ENCODE measurements at places on chromosomes 16 and 17.

GRCh38 chr16:56558024-56558747 is 6.7 kb upstream of the MT4 start:
- DNase-seq: no peak

DNA sequence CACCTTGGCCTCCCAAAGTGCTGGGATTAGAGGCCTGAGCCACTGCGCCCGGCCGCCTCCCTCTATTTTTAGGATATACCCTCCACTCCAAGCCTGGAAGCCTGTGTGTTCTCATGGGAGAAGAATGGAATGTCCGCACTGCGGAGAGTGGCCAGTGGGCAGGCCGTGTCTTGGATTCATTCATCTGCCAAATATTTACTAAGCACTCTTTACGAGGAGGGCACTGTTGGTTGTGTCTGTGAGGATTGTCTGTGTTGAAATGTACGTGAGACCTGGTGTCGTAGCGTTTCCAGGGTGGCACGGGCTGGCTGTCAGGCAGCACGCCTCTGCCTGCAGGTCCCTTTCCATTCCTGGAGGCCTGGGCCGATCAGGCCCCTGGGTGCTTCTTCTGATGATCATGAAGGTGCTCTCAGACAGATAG is 19.2 kb downstream of the PGS1 start:
- no peak for DNase-seq

DNA sequence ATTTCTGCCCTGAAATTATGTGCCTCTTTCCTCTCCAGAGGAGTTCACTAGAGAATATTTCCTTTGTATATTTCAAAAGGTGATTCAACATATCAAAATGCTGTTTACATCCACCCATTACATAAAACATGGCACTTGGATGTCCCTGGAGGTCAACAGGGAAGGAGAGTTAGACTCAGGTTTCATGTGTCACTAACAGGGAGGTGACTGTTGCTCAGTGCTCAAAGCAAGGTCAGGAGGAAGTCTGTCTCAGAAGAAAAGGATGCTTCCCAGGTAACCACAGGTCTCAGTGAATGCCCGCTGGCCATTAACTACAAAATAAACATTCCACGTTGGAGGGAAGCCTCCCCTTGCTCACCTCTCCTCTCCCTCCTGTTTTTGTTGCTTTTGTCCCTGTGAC is 198.6 kb downstream of the AXIN2 start:
- DNase-seq: no peak

DNA sequence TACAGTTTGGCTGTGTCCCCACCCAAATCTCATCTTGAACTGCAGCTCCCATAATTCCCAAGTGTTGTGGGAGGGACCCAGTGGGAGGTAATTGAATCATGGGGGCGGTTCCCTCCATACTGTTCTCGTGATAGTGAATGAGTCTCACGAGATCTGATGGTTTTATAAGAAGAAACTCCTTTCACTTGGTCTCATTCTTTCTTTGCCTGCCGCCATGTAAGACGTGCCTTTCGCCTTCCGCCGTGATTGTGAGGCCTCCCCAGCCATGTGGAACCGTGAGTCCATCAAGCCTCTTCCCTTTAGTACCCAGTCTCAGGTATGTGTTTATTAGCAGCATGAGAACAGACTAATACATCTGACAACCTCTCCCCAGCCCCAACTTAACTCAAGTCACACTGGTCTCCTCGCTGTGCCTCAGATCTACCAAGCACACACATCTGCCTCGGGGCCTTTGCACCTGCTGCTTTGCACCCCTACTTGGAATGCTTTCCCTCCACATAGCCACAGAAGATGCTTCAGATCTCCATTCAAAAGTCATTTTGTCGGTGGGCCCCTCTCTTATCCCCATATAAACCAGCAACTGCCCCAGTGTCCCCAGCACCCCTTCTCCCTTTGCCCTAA is 74.4 kb downstream of the RPH3AL start:
- DNase-seq: no peak

DNA sequence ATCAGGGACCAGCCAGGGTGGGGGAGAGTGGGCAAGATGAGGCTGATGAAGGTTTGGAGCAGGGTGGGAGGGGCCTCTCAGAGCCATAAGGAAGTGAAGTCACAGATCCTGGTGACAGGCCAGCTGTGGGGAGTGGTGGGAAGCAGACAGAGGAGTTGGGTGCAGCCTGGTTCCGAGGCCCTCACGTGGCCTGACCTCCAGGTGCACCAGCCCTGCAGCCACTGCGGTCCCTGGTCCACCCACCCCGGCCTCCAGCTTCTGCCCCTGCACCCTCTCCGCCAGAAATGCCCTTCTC is 3.9 kb upstream of the ZFPM1 start:
- no peak for DNase-seq

- no peak for DNase-seq
Measured at GRCh38 chr17:81723651-81724209, 11.6 kb downstream of the SLC25A10 start.

DNA sequence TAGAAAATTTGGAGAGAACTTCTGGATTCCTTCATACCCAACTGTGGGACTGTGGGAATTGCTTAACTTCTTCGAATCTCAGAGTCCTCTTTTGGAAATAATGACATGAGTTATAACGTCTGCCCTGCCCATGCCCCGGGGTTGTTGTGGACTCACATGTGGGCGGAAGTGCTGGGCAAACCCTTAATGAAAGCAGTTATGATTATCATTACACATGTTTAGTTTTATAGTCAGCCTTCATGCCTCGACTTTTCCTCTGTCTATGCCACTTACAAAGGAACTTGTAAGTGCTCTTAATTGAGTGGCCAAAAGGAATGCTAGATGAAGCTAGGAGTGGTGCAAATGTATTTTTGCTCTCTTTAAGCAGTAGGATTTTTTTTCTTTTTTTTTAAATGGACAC is 3.9 kb downstream of the KRT27 start:
- no peak for DNase-seq

- no peak for DNase-seq
Measured at GRCh38 chr16:56134790-56135189, 56.5 kb upstream of the GNAO1 start.

DNA sequence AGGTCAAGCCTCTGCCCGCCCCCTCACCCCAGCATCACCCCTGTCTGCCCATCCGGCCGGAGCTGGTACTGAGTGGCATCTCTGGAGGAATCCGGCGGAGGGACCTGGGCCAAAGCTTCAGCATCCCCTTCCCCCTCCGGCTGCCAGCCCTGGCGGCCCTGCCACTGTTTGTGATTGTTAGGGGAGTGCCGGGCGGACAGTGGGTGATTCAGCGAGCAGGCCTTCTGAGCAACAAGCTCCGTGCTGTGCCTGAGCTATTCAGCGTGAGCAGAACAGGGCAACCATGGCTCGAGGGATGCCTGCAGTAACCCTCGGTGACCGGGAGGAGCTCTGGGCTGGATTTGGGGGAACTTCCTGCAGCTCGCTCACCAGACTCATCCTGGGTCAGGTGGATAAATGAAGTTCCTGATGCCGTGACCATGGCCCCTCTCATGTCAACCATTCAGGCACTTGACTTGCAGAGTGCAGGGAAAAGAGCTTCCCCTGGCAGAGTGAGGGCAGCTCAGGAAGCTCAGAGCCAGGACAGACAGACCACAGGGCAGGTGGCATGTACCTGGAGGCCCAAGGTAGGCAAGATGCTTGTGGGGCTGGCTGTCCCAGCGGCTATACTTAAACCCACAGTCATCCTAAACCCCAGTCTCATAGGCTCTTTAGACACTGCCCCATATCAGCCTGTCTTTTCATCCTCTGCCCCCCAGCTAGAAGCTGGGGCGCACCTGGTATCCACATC is 24.3 kb upstream of the MLKL start:
- no peak for DNase-seq

GRCh38 chr17:50872710-50873424 is 6.7 kb upstream of the TOB1 start:
- DNase-seq: no peak

- no peak for DNase-seq
Measured at GRCh38 chr16:82945420-82946101, 318.8 kb downstream of the CDH13 start.

DNA sequence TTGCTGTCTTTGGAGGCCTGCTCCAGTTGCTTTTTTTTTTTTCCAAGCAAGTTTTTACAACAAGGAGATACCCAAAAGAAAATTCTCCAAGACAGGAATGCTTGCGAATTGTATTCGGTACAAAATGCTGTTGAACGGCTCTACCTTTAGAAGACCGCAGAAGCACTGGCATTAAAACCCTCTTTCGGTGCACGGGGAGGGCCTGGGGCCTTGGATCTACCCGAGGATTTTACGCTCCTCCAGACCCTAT is 1.3 kb upstream of the HELZ start:
- DNase-seq: no peak

DNA sequence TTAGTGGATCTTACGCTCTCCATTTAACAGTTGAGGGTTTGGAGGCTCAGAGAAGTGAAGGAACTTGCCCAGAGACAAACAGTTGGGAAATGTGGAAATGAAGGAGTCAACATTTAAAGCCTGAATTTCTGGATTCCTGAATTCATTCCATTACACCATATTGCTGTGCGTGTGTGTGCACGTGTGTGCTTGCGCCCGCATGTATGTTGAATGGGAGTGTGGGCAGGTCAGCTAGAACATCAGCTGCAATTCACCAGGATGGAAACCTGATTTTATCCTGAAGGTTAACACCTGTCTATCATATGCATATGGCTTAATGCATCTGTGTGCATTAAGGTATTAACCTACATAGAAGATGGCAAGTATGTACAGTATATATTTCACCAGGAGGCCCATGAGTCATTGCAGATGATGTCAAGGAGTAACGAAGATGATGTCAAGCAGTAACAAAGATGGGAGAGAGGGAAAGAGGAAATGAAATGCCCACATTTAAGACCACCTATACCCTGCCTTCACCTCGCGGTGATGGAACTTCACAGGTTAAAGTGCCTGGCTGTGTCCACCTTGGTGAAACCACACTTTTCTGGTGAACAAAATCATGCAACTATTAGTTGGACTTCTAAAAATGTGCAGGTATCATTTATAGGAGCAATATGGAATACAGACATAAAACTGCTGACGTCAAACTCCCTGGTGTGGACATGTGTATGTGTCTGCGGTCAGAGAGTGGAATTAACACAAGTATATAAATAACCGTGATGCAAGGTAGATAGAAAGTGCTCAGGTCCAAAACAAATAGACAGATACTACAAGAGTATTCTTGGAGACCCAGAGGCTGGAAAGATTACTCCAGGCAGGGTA is 832 bp upstream of the ADAP2 start:
- DNase-seq: no peak

GRCh38 chr16:67679935-67680897 is 13.6 kb downstream of the C16orf86 start:
- DNase-seq: no peak

GRCh38 chr17:83062818-83063671 is 16.4 kb upstream of the METRNL start:
- DNase-seq: no peak

DNA sequence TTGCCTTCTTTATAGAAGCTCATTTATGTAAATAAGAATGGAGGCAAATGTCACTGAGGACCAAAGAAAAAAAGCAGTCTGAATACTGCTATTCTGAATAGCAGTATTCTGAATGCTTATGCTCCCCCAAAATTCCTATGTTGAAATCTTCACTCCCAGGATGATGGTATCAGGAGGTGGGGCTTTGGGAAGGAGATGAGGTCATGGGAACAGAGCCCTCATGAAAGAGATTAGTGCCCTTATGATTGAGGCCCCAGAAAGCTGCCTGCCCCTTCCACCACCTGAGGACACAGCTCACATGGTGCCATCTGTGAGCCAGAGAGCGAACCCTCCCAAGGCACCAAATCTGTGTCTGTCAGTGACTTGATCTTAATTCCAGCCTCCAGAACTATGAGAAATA is 28.8 kb downstream of the HEATR6 start:
- DNase-seq: no peak

- DNase-seq: no peak
Measured at GRCh38 chr17:38539386-38539785, 66.4 kb downstream of the SRCIN1 start.

All from SK-N-MC (cell line).